ENCODE measurements at places on chromosomes 1 and 21.

GRCh38 chr1:177913762-177914540 lies 55.9 kb downstream of the SEC16B start:
- no peak for DNase-seq

- DNase-seq = no peak
These were observed 146.1 kb upstream of the POGK start for GRCh38 chr1:166693158-166693557.

DNA sequence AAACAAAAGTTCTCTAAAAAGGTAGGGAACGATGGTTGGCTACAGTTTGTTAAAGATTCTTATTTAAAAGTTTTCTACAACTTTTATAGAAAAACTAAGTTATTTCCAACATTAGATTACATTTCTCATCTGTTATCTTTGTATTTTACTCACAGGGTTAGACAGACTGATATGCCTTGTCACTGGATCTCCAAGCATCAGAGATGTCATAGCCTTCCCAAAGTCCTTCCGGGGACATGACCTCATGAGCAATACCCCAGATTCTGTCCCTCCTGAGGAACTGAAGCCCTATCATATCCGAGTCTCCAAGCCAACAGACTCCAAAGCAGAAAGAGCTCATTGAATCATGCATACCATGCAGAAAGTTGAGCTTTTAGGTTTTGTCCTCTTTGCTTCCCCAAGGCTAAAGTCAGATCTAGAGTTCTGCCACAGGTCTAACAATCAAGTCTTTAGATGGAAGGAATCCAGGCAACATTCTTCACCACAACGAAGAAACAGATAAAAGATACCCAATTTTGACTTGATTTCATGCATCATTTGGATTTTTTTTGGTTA lies 10.3 kb downstream of the GAS5 start:
- DNase-seq = no peak

DNA sequence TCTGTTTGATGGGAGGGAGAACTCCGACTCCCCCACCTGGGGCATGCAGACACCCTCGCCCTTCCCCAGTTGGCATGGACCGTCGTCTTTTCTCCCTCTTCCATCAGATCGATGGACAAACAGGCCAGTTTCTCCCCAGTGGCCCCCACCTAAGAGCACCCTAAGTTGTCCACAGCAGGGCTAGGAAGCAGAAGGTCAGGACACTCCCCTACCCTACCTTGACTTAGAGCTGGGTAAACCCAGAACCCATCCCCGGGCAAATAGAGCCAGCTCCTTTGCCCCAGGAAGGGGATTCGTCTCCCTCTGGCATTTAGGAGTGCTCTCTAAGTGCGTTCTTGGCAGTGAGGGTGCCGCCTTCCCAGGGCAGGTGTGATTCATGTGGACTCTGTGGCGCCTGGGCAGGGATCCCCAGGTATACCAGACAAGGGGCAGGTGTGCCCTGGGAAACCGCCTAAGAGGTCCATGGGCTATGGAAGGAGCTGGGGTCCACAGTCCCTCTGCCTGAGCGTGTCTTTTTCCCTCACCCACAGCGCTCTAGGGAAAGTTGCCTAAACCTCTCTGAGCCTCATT lies 2.7 kb upstream of the RUNX3 start:
- no peak for DNase-seq

DNA sequence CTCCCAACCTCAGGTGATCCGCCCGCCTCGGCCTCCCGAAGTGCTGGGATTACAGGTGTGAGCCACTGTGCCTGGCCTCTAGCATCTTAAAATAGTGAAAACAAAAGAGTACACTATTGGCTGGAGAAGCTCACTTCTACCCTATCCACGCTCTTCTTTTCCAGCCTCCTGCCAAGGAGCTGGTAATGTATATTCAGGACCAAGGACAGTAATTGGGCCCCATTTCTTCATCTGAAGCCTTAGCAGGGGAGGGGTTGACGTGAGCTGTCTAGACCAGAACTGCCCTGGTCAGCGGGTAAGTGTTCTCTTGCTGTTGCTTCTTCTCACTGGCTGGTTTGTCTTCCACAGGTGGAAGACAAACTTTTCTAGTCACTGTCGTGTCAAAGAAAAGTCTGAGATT lies 70.2 kb downstream of the DNM3 start:
- DNase-seq = no peak

GRCh38 chr1:184625271-184625670 lies 129.4 kb downstream of the EDEM3 start:
- no peak for DNase-seq

DNA sequence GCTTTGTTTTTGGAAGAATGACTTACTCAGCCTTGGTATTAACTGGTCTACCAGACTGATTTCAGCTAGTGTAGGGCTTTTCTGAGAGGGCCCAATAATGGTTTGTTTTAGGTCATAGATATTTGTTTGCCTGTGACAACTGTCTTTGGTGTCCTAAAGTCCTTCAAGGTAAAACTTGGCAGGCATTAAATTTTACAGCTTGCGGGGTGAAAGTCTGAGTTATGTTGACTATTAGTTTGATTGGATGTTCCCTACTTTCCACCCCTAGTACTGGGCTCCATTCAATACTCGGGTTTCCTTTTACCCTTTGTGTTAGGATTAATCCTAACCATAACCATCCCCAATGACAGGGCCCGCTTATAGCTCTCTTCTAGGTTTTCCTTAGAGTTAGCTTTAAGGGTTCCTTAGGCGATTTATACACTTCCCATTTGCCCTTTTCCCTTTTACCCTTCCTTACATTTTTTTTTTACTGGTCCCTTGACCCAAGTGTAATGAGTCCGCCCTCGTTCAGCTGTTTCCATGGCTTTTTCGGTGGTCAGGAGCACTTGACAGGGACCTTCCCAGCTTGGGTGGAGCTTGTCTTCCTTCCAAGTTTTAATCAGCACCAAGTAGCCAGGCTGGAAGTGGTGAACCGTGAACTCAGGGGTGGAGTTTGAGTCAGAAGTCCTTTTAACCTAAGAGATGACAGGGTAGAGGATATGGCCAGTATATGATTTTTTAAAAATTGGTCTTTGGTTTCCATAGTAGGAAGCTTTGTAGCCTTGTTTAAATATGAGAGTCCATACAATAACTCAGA lies 28.5 kb upstream of the LCE5A start:
- no peak for DNase-seq

GRCh38 chr1:5164158-5164557 lies 509.7 kb downstream of the AJAP1 start:
- no peak for DNase-seq

GRCh38 chr21:31078796-31079195 lies 40.5 kb upstream of the KRTAP19-8 start:
- no peak for DNase-seq

GRCh38 chr1:154735804-154736168 lies 127.8 kb upstream of the ADAR start:
- no peak for DNase-seq

GRCh38 chr1:198575292-198575691 lies 34.8 kb upstream of the ATP6V1G3 start:
- no peak for DNase-seq

DNA sequence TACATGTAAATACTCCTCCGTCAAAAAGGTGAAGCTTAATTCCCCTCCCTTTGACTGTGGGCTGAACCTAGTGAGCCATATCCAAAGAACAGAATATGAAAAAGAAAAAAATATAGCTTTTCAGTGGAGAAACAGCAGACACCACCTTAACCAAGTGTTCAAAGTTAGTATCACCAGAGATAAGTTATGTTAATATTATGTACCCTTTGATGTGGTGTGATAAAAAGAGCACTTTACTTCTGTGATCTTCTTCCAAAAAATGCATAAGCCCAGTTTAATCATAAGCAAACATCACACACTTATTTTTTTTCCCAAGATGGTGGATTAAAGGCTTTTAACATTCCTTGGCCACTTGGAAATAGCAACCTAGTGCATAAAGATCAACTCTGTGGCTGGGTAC lies 79.4 kb downstream of the SEC16B start:
- DNase-seq = no peak

DNA sequence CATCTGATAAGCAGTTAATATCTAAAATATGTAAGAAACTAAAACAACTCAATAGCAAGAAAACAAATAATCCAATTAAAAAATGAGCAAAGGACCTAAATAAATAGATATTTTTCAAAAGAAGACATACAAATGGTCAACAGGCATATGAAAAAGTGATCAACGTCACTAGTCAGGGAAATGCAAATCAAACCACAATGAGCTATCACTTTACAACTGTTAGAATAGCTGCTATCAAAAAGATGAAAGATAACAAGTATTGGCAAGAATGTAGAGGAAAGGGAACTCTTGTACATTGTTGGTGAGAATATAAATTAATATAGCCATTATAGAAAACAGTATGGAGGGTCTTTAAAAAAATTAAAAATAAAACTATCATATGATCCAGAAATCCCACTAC lies 40.7 kb upstream of the NEK7 start:
- DNase-seq = no peak

- DNase-seq = no peak
These were observed 4.8 kb downstream of the ZNF672 start for GRCh38 chr1:248842781-248843331.

- peak; percentile 55 for DNase-seq
These were observed 1.6 kb downstream of the SPEN start for GRCh38 chr1:15848929-15849774.

- no peak for DNase-seq
These were observed 15.3 kb upstream of the COL6A2 start for GRCh38 chr21:46082713-46082962.

DNA sequence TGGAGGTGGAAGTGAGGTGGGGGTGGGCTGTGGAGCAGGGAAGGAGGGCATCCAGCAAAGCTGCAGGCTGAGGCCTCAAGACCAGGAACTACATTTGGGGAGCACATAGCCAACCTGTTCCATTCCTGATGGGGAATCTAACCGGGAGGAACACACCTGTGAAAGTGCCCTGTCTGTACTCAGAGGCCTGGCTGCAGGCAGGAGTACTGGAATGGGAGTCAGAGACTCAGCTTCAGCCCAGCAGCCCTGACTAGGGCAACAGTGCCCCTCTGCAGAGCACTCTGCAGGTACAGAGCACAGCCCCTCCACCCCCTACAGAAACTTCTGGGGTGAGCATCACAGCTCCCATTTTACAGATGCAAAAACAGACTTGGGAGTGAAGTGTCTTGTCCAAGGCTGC lies 126.4 kb downstream of the DMRTB1 start:
- no peak for DNase-seq

DNA sequence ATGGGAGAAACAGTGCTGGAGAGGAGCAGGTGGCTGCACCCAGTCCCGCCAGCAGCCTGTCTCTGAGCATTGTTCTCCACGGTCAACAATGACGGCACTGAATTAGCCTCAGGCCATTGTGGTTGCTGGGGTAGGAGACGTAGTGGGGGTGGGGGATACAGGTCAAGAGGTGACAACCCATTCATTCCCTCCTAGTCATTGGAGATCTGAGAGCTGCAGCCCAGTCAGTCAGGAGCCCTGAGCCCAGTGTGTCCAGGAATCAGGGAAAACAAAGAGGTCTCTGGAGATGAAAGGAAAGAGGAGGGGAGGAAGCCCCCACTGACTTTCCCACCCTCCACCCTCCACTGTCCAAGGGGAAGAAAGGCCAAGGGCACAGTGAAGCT lies 15.3 kb downstream of the SMIM12 start:
- DNase-seq = no peak
